ENCODE measurements at places on chromosomes 2 and 18.

GRCh38 chr2:231015478-231015877, 19.6 kb downstream of the SPATA3 start:
- DNase-seq = no peak

DNA sequence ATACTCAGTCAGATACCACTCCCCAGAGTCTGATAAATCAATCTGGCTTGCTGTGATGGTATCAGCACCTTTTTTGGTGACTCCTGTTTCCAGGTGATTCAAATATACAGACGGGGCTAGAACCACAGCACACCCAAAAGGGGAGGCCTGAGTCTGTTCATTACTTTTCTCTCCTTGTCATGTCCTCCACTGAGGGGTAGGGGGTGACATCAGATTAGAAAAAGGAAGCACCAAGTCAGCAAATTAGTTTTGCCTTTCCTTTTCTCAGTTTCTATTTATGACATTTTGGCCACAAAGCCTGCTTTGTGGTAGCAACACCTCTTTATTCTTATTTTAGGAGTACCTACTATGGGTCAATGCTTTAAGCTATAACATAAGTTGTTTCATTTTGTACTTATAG, 127.4 kb downstream of the CCDC102B start:
- no peak for DNase-seq

- no peak for DNase-seq
Observed at GRCh38 chr2:24016376-24016761, 6.5 kb downstream of the MFSD2B start.

GRCh38 chr2:235238537-235238936, 255.3 kb upstream of the AGAP1 start:
- DNase-seq = no peak

- DNase-seq = no peak
Observed at GRCh38 chr2:70440621-70441020, 113.0 kb downstream of the TGFA start.

- DNase-seq = peak; percentile 33
Observed at GRCh38 chr2:73070643-73071359, 711 bp downstream of the SFXN5 start.

GRCh38 chr2:45269149-45269793, 260.0 kb upstream of the SIX2 start:
- no peak for DNase-seq

DNA sequence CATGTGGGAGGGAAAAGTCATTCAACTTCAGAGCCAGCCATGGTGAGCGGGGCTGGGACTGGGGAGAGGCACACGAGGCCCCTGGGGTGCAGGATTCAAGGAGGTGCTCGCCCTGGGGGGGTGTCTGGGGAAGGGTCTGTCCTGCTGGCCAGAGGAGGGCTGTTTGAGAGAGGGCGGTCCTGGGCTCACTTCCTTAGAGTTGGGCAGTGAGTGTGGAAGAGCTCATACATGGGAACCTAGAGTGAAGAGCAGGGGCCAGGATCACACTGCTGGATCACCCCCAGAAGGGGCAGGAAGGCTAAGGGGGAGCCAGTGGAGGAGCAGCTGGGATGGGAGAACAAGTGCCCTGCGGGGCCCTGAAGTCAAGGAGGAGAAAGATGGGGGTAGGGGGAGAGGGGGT, 6.5 kb downstream of the SH3BP4 start:
- DNase-seq = no peak

DNA sequence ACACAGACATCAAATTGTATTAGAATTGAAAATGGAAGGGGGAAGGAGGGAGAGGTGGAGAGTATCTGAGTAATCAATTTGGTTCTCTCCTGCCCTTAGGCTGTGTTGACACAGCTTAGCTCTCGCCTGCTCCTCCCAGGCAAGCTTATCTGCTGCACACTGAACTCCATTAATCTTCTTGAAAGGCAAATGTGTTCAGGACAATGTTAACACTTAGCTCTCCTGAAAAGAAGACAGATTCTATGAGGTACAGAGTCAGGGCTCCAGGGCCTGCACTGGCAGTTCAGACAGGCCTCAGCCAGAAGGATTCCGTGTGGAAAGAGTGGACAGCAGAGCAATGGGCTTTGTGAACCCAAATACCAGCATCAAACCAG, 430.0 kb upstream of the TNP1 start:
- peak; percentile 86 for DNase-seq

DNA sequence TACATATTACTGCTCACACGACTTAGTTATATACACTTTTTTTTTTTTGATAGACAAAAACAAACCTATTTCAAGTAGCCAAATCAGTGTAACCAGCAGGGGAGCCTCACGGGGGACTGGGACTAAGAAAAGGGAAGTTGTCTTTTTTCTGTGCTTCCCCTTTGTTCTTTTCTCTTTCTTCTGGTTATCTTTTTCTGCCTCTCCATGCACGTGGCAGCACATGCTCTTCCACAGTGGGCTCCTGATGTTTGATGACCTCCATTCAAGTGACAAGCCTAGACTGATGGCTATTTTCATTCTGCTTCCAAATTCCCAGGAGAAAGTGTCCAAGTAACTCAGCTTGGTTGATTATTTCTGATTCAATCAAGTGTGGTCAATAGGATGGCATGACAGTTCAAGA, 98.2 kb upstream of the STK39 start:
- no peak for DNase-seq

GRCh38 chr2:206557321-206557720, 85.0 kb upstream of the FAM237A start:
- DNase-seq = no peak

GRCh38 chr2:88959480-88960204, 268.2 kb downstream of the RPIA start:
- DNase-seq = no peak

GRCh38 chr18:25067275-25068025, 284.5 kb downstream of the ZNF521 start:
- no peak for DNase-seq

- no peak for DNase-seq
Observed at GRCh38 chr2:174836377-174836994, 72.2 kb upstream of the CHRNA1 start.

DNA sequence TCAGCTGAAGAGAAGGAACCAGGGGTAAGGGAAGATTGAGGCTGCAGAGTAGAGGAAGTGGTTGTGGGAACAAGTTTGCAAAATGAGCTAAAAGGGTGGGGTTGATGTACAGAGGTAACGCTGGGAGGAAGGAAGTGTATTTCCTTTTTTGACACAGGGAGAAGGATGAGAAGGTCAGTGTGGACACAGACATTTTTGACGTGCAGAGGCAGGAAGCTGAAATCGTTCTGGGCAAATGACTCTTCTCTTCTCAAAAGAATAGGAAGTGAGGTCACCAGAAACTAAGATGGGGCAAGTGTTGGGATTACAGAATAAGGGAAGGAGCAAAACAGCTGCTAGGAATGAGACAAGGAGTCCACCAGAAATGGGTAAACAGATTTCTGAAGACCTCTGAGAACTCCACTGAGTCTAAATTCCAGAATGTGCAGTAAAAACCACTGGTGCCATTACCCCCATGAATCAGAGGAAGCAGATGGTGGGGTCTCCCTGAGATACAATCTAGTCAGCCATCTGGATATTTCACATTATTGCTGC, 20.0 kb upstream of the RNF149 start:
- DNase-seq = no peak

DNA sequence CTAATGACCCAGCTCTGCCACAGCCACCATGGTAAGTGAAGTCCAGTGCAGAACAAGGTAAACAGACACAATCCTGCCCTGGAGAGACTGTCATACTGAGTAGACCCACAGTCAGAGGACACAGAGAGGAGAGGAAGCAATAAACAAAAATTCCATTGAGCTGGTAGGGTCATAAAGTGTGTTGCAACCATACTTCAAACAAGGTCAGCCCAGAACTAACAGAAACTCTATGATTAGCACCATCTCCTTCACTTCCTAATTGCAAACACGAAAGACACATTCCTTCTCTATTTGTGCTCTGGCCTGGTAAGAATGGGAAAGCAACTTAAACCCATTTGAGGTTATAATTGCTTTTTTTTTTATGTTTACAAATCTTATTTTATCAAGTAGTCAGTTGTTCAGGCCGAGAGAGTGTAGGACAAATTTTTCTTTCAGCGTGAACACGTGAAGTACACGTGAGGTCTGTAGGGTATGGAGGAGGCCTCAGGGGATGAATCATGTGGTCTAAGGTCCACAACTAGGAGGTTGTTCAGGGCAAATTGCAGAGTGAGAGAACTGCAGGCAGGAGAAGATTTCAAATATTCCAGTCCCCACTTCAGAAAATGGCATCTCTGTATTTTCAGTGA, 71.4 kb upstream of the GLS start:
- DNase-seq = no peak

DNA sequence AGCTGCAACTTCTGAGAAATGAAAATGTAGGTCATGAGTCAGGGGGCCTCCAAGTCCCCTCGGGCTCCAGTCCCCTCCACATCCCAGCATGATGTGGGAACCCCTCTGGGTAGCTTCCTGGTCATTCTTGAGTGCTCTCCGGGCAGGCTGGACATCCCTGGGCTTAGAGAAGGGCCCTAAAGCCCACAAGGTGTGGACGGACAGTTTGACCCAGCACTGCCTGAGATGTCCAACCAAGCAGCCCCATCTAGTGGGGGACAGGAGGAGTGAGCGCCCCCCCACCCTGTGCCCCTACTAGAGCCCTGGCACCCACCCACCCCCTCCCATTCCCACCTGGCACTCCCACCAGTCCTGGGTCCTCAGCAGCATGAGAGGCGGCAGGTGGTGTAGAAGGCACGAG, 46.0 kb downstream of the CYP27C1 start:
- no peak for DNase-seq

DNA sequence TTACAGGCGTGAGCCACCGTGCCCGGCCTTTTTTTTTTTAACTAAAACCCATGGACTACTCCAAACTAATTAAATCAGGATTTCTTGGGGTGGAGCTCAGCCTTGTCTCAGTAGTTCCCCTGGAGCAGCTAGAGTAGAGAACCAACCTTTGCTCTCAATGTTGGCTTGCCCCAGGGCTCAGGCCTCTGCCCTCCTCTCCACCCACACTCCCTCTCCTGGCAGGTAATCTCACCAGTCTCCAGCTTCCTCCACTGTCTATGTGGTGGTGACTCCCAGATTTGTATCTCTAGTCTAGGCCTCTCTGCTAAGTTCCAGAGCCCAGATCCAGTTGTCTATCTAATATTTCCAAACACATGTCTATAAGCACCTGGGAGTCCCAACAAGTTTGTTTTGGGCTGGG, 9.6 kb upstream of the MTA3 start:
- no peak for DNase-seq

DNA sequence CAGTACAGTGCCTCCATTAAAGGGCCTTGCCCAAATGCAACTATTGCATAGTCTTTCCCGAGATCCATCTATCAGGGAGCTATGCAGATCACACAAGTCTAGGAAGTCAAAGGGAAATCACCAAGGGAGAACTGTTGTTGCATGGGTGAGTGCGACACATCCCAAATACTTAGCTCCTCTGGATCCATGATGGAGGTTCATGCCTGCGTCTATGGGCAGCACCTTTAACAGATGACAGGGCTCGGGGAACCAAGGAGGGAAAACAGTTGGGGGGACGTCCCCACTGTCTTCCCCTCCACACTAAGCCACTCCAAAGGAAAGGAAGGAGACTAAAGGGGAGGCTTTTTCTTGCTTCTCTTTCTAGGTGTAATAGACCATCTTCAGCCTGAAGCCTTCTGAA, 552.8 kb upstream of the PKDCC start:
- DNase-seq = no peak

GRCh38 chr2:218010140-218010983, 7.6 kb upstream of the TNS1 start:
- DNase-seq = peak; percentile 32

DNA sequence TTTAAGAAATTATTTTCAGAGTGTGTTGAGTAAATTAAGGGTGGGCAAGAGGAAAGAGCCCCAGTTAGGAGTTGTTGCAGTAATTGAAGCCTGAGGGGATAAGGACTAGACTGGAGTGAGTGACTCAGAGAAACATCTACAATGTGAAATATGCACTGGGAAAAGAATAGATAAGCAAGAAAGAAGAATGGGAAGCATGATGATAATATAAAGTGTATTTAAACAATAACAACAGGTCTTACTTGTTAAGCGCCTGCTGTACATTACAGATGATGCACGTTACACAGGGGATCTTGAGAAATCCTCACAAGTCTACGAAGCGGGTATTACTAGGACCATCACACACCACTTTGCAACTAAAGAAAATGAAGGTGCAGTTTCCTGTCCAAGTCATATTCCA, 73.6 kb upstream of the STK17B start:
- DNase-seq = no peak

GRCh38 chr2:56749152-56749752, 565.5 kb downstream of the CCDC85A start:
- peak; percentile 43 for DNase-seq

- no peak for DNase-seq
Observed at GRCh38 chr18:49151482-49151881, 200.7 kb upstream of the SMAD7 start.

DNA sequence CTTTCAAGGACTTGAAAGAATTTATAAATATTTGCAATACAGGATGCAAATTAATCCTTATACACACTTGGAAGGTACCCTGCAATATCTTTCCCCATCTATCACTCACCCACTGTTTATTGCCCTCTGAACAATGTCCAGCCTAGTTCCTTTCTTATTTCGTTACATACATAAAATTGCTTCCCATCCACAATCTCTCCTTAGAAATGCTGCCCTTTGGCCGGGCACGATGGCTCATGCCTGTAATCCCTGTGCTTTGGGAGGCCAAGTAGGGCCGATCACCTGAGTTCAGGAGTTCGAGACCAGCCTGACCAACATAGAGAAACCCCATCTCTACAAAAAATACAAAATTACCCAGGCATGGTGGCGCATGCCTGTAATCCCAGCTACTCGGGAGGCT, 41.2 kb upstream of the ATP8B1 start:
- DNase-seq = no peak

DNA sequence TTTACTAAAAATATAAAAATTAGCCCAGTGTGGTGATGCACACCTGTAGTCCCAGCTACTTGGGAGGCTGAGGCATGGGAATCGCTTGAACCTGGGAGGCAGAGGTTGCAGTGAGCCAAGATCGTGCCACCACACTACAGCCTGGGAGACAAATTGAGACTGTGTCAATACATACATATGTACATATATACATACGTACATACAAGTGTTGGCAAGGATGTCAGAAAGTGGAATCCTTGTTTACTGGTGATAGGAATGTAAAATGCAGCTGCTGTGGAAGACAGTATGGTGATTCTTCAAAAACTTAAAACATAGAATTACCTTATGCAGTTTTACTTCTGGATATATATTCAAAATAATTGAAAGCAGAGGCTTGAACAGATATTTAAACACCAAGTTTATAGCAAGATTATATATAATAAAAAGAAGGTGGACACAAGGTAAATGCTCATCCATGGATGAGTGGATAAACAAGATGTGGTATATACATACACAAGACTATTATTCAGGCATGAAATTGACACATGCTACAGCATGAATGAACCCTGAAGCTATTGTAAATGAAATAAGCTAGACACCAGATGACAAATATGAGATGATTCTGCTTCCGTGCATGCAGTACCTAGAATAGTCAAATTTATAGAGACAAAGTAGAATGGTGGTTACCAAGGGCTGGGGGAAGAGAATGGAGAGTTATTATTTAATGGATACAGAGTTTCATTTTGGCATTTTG, 43.2 kb downstream of the CCDC138 start:
- no peak for DNase-seq
